ENCODE measurements at places on chromosomes 13 and 19. TPM values are rescaled to one million over a fixed set of nuclear protein-coding genes. Genes with fewer than 3 reads are reported as not detected.

OR7G2 gene
- not detected for total RNA-seq

SMAD9 gene
- total RNA-seq, result 5.9 TPM

ZNF208 gene
- not detected for total RNA-seq

CACNG6 gene
- total RNA-seq, result not detected

IL11 gene
- total RNA-seq, result 33.9 TPM

COX6B1 gene
- total RNA-seq, result 480 TPM

TFDP1 gene
- 81.2 TPM for total RNA-seq

PARP4 gene
- total RNA-seq, result 66.1 TPM

CEACAM4 gene
- not detected for total RNA-seq

SLITRK5 gene
- not detected for total RNA-seq

ZNF229 gene
- 10.5 TPM for total RNA-seq

CEACAM3 gene
- not detected for total RNA-seq

TJP3 gene
- total RNA-seq, result not detected

SLC5A5 gene
- not detected for total RNA-seq

MAB21L1 gene
- total RNA-seq, result 0.05 TPM

CYP4F8 gene
- total RNA-seq, result not detected

ZNF506 gene
- total RNA-seq, result 16.3 TPM

PODNL1 gene
- total RNA-seq, result 4.8 TPM

FFAR3 gene
- not detected for total RNA-seq

TMPRSS9 gene
- not detected for total RNA-seq

FOXO1 gene
- 6.6 TPM for total RNA-seq

SBSN gene
- 0.65 TPM for total RNA-seq

ATP8B3 gene
- total RNA-seq, result 0.89 TPM

CFAP97D2 gene
- total RNA-seq, result not detected

JUNB gene
- total RNA-seq, result 68.0 TPM

FPR2 gene
- total RNA-seq, result 0.30 TPM

ACP7 gene
- under 0.01 TPM for total RNA-seq

ZNF563 gene
- total RNA-seq, result 5.6 TPM

LILRA1 gene
- total RNA-seq, result not detected

ERICH6B gene
- not detected for total RNA-seq
